ENCODE measurements at places on chromosomes 7 and 10.
A peak's percentile ranks its signal among the peaks of the same experiment; 100 is the strongest.

GRCh38 chr10:92880917-92881316, 32.6 kb downstream of the EXOC6 start:
- DNase-seq, result no peak

GRCh38 chr10:4359003-4359402, 467.0 kb upstream of the AKR1E2 start:
- peak; percentile 19 for DNase-seq

- DNase-seq, result no peak
Observed at GRCh38 chr10:71252220-71252619, 39.9 kb downstream of the UNC5B start.

GRCh38 chr10:52779541-52780390, 7.2 kb upstream of the MBL2 start:
- peak; percentile 90 for DNase-seq

GRCh38 chr7:1924258-1924817, 254.3 kb downstream of the ELFN1 start:
- DNase-seq, result no peak

DNA sequence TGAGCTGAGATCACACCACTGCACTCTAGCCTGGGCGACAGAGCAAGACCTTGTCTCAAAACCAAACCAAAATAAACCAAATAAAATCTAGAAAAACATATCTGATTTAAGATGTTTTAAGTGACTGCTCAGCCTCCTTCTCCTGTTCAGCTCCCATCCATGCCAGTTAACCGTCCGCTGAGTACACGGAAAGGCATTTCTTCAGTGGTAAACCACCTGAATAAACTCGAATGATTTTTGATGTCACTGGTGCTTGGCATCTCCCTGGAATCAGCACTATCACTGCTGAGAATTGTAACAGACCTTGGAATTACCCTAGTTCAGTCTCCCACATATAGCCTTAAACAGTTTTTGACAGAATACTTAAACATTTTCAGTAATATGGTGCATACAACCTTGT, 24.1 kb upstream of the NRCAM start:
- no peak for DNase-seq

DNA sequence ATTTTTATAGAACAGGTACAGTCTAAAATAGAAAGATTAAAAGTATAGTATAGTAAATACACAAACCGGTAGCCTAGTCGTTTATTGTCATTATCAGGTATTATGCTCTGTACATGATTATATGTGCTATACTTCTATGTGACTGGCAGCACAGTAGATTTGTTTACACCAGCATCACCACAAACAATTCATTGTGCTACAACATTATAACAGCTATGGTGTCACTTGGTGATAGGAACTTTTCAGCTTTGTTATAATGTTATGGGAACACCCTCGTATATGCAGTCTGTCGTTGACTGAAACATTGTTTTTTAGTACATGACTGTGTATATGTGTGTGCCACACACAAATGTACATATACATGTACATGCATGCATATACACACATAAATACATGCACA, 19.1 kb downstream of the ZNF365 start:
- DNase-seq, result no peak
